Activated CD8-positive, alpha-beta T cell treated with anti-CD3 and anti-CD28 coated beads, Interleukin-2, amount 10 ng/mL, durations not matched to agents 7 days and 5 days (primary cell): ENCODE measurements at places on chromosomes 13 and 19. TPM values are rescaled to one million over a fixed set of nuclear protein-coding genes. Genes with fewer than 3 reads are reported as not detected.
A peak's percentile ranks its signal among the peaks of the same experiment; 100 is the strongest.

GRCh38 chr13:45594764-45595163, 20.8 kb downstream of the ERICH6B start:
- peaks cover 21% of the 10 kb centered on the region for H3K27me3 ChIP-seq
- no peak overlapping the region for H3K4me3 ChIP-seq
- H3K27ac ChIP-seq = no peak overlapping the region
- no peaks in the 10 kb centered on the region for H3K4me1 ChIP-seq
- DNase-seq = no peak
- no peaks in the 10 kb centered on the region for H3K36me3 ChIP-seq

DNA sequence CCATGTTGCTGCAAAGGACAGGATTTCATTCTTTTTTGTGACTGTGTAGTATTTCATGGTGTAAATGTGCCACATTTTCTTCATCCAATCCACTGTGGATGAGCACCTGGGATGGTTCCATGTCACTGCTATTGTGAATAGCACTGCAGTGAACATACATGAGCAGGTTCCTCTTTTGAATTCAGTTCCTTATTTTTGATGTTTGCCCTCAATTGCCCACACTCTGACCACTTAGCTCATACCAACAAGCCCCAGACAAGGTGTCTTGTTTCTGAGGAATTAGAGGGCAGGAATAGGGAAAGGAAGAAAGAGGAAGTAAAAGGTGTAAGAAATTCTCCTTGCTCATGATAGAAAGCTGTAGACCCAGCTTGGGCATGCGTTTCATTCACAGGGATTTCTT, 244.2 kb upstream of the ZNF507 start:
- DNase-seq = no peak
- no peak overlapping the region for H3K27ac ChIP-seq
- H3K4me3 ChIP-seq = no peak overlapping the region
- H3K27me3 ChIP-seq = peaks cover 5% of the 10 kb centered on the region
- no peaks in the 10 kb centered on the region for H3K36me3 ChIP-seq
- H3K4me1 ChIP-seq = no peaks in the 10 kb centered on the region

DNA sequence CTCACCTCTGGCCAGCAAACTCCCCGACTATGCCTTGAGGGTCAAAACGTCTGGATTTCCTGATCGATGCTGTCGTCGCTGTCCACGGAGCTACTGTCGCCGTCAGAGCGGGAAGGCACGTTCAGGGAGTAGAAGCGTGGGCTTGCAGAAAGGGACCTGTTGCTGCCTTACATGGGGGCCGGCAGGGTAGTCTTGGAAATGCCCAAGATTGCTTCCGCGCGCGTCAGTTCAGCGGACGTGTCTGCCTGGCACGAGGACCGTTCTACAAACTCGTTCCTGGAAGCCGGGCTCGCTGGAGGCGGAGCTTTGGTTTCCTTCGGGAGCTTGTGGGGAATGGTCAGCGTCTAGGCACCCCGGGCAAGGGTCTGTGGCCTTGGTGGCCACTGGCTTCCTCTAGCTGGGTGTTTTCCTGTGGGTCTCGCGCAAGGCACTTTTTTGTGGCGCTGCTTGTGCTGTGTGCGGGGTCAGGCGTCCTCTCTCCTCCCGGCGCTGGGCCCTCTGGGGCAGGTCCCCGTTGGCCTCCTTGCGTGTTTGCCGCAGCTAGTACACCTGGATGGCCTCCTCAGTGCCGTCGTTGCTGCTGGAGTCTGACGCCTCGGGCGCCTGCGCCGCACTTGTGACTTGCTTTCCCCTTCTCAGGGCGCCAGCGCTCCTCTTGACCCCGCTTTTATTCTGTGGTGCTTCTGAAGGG, 15.4 kb downstream of the RB1 start:
- peaks cover 33% of the 10 kb centered on the region for H3K4me1 ChIP-seq
- peak overlapping the region; percentile 68 for H3K4me3 ChIP-seq
- H3K36me3 ChIP-seq = peaks cover 81% of the 10 kb centered on the region
- DNase-seq = peak; percentile 24

DNA sequence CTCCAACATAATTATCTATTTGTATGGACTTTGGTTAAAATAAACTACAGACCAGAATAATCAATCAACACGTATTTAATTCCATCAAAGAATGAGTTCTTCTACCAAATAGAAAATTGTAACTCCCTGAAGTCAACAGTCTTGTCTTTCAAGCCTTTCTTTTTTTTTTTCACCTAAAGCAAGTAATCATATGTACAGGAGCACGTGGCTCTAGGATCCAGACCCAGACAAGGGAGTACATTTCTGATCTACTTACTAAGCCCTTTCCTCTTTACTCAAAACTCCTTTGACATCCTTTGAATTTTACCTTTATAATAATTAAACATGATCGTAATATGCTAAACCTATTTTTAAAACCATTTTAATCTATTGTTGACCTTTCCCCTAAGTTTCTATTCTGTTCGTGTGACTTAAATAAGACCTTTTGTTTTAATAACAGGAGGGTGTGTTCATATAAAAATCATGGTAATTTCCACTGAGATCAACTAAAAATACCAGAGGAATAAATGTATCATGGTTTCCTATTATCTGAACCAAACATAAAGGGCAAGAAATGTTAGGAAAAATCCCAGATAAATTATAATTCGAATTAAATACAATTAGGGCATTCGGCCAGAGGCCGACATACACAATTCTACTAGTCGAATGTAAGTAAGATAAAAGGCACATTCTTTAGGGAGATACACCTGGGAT, 1.7 kb downstream of the SLC7A1 start:
- H3K4me3 ChIP-seq = peak overlapping the region; percentile 90
- no peak for DNase-seq
- H3K27me3 ChIP-seq = no peaks in the 10 kb centered on the region

- no peak overlapping the region for H3K4me3 ChIP-seq
- H3K36me3 ChIP-seq = no peaks in the 10 kb centered on the region
- no peaks in the 10 kb centered on the region for H3K4me1 ChIP-seq
- no peaks in the 10 kb centered on the region for H3K27me3 ChIP-seq
These were observed 31.8 kb upstream of the SPART start for GRCh38 chr13:36377826-36378468.

GRCh38 chr13:36981156-36981743, 17.9 kb downstream of the ALG5 start:
- H3K27ac ChIP-seq = no peak overlapping the region
- DNase-seq = no peak
- H3K27me3 ChIP-seq = no peaks in the 10 kb centered on the region
- H3K4me1 ChIP-seq = peaks cover 3% of the 10 kb centered on the region

GRCh38 chr19:53586277-53586691, 45.5 kb upstream of the DPRX start:
- H3K27ac ChIP-seq = no peak overlapping the region
- no peaks in the 10 kb centered on the region for H3K27me3 ChIP-seq
- no peak for DNase-seq
- H3K4me3 ChIP-seq = no peak overlapping the region
- H3K4me1 ChIP-seq = no peaks in the 10 kb centered on the region

GRCh38 chr19:31276831-31277230, 72.4 kb downstream of the TSHZ3 start:
- H3K27me3 ChIP-seq = peaks cover 5% of the 10 kb centered on the region
- no peaks in the 10 kb centered on the region for H3K4me1 ChIP-seq
- H3K36me3 ChIP-seq = no peaks in the 10 kb centered on the region
- DNase-seq = no peak
- no peak overlapping the region for H3K4me3 ChIP-seq

- H3K27me3 ChIP-seq = peaks cover 31% of the 10 kb centered on the region
- peak overlapping the region; percentile 71 for H3K27ac ChIP-seq
- H3K4me1 ChIP-seq = peaks cover 65% of the 10 kb centered on the region
- peak overlapping the region; percentile 68 for H3K4me3 ChIP-seq
- DNase-seq = no peak
These were observed 3.3 kb upstream of the KCNC3 start for GRCh38 chr19:50332244-50333038.

Gene RNF225
- total RNA-seq = 0.99 TPM

Gene CPB2
- not detected for total RNA-seq

Gene CGB7
- total RNA-seq = not detected

Gene COMP
- total RNA-seq = not detected

Gene GPALPP1
- total RNA-seq = 28.9 TPM

Gene GZMM
- 86.9 TPM for total RNA-seq
